ENCODE measurements at places on chromosomes 7 and 10. TPM values are rescaled to one million over a fixed set of nuclear protein-coding genes. Genes with fewer than 3 reads are reported as not detected.

- no peak for DNase-seq
Observed at GRCh38 chr7:158830211-158830723, 958 bp upstream of the ESYT2 start.

SPAG6 gene
- 0.12 TPM for total RNA-seq

- DNase-seq = no peak
Observed at GRCh38 chr10:8316284-8316683, 261.8 kb downstream of the GATA3 start.

TWIST1 gene
- not detected for total RNA-seq

DNA sequence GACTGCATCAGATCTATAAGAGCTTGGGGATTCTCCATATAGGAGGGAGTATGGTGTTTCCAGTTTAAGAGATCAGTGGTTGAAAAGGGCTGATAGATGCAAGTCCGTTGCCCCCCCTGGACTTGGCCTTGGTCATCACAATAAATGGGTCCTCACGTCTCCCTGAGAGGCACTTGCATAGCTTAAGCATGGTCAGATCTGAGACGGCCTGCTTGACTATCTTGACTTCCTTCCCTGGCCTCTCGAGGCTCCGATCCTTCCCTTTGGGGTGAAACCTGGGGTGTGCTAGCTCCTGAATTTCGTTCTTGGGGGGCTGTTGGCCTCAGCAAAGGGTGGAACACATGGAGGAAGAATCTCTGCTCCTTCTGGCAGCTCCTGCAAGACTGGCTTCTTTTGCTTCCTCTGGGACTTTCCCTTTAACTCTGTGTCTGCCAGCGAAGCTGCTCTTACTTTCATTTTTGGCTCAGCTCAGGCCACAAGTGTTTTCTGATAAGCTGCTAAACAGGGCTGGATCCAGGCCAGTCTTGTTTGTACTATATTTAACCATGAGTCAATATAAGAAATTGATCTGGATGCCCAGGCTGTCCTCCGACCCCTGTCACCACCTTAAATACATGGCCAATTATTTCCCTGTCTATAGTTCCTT lies 11.2 kb upstream of the ZNF485 start:
- no peak for DNase-seq

SPDYE6 gene
- total RNA-seq = not detected

NUTM2E gene
- not detected for total RNA-seq

RSPH10B gene
- 1.1 TPM for total RNA-seq

NME8 gene
- total RNA-seq = not detected

ASB4 gene
- 24.1 TPM for total RNA-seq

- DNase-seq = peak; percentile 88
Observed at GRCh38 chr7:51278797-51279196, 37.8 kb downstream of the COBL start.
